ENCODE measurements at places on chromosomes 4 and X.
A peak's percentile ranks its signal among the peaks of the same experiment; 100 is the strongest.

- DNase-seq: no peak
Measured at GRCh38 chrX:69539437-69539836, 35.3 kb downstream of the NALF2 start.

DNA sequence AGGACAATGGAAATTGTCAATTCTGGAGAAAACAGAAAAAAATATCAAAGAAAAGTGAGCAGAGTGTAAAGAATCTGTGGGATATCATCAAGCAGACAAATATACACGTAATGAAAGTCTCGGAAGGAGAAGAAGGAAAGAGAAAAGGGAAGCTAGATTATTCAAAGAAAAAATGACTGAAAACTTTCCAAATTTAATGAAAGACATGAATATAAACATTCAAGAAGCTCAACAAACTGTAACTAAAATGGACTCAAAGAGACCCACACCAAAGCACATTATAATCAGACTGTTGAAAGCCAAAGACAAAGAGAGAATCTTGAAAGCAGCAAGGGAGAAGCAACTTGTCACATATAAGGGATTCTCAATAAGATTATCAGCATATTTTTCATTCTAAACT lies 28.3 kb downstream of the PARM1 start:
- no peak for DNase-seq

- DNase-seq: no peak
Measured at GRCh38 chrX:9598344-9598743, 133.5 kb downstream of the TBL1X start.

DNA sequence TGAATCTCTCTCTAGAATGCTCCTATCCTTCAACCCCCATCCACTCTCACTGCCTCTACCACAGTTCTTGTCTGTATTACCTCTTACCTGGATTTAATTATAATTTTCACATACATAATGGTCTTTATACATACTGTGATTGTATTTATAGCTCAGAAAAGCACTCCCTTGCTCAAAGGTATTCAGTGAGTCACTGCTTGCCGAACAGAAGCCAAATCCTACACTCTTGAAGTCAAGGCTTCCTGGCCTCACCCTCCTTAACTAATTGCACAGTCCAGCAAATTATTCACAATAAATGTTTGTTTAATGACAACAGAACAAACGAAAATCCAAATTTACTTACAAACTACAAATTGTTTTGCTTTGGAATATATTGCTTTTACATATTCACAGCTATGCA lies 159.5 kb downstream of the KLHL13 start:
- DNase-seq: peak; percentile 37

DNA sequence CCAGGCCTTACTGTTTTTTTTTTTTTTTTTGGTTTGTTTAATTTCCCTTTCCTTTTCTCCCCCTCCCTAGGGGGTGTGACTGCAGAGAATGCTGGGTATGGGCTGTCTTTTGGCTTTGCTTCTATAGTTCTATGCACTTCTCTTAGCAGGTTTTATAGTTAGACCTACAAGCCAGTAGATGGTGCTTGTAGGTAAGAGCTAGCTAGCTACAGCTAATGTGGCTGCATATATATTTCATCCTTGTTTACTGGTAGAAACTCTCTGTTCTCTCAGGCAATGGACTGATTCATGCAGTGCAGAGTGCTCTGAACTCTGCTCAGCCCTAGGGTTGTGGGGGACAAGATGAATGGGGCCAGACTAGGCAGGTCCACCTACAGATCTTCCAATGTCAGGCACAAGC lies 246.4 kb downstream of the SH2D1A start:
- no peak for DNase-seq

DNA sequence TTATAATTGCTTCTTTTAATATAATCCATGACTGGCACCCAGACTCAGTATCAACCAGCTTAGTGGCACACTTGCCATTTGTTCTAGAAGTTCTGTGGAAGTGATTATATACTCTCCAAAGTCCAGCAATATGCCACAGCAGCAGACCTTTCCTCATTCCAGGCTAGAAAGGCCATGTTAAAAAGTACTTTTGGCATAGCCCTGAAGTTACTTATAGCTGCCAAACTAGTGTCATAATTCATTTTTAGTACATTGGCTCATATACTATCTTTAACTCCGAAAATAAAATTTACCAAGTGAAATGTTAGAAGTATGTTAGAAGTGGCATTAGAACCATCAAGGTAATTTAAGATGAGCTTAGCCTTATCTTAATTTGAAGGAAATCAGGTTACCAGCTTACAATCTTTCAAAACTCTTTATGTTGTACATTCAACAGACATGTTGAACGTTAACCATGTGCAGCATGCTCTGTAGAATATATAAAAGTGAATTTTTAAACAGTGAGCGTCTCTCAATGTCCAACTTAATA lies 714.2 kb upstream of the LCORL start:
- no peak for DNase-seq

- DNase-seq: no peak
Measured at GRCh38 chr4:25696409-25696808, 40.8 kb downstream of the SLC34A2 start.

DNA sequence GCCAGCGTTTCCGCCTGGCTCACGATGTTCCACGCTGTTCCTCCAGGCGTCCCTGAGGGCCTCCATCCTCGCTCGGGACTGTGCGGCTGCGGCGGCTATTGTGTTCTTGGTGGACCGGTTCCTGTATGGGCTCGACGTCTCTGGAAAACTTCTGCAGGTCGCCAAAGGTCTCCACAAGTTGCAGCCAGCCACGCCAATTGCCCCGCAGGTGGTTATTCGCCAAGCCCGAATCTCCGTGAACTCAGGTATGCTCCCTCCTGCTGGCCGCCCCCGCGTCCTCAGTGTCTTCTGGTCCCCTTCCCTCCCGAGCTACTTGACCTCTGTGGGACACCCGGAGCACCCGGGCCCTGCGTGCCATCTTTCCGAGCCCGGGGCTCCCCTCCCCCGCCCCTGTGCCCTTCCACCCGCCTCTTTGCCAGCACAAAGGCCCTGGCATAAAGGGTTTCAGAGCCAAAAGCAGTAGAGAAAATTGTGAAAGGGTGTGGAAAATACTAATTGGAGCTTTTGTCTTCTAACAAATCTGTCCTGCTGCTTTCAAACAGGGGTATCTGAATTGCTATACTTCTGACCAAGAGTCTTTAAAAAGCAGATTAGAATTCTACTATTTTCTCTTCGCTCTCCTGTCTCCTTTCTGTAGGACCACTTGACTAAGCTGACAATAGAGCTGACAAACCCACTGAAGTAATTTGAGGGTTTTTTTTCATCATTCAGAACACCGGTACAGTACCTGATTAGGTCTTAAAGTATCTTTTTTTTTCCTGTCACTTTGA lies 104.0 kb downstream of the NEUROG2 start:
- DNase-seq: no peak

DNA sequence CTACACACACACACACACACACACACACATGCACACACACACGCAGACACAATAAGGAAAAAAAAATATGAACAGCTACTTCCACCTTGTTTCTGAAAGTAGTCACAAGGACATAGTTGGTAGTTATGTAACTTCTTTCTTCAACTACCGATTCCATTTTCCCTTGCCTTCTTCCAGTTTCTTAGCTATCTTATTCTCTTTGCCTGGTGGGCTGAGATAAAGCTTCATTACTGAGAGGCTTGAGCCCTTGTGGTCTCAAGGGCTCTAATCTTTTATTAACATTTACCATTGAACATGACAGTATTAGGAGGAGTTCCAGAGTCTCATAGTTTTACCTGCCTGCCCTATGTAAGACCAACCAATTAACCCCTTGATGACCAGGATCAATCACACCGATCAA lies 8.9 kb upstream of the SMIM10 start:
- no peak for DNase-seq

- DNase-seq: no peak
Measured at GRCh38 chr4:152010710-152011079, 249.9 kb upstream of the GATB start.

GRCh38 chr4:65893271-65893670 lies 223.0 kb upstream of the EPHA5 start:
- peak; percentile 12 for DNase-seq

GRCh38 chr4:139227729-139228404 lies 50.8 kb upstream of the ELF2 start:
- DNase-seq: no peak

DNA sequence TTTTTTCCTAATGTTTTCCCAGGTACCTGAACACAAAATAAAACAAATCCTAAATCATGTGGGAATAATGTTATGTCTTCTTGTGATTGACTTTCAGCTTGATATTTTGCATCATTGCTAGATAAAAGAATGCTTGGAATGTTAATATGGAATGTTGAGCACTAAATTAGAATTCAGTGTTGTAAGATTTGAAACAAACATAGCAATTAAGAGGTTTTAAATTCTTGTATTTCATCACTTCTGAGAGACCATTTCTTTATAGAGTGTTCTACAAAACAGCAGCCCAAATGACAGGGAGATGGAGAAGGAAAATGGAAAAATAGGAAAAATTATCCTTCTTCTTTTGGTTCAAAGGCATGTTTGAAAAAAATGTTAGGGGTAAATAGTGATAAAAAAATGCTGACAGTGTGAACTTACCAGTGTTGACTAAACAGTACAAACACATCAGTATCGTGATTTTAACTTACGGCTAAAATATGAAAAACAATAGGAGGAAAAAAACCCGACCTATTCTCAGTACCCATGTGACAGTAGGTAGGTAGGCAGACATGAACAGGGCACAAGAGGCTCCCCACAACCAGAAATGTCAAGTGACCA lies 102.6 kb upstream of the PDE5A start:
- DNase-seq: peak; percentile 41

DNA sequence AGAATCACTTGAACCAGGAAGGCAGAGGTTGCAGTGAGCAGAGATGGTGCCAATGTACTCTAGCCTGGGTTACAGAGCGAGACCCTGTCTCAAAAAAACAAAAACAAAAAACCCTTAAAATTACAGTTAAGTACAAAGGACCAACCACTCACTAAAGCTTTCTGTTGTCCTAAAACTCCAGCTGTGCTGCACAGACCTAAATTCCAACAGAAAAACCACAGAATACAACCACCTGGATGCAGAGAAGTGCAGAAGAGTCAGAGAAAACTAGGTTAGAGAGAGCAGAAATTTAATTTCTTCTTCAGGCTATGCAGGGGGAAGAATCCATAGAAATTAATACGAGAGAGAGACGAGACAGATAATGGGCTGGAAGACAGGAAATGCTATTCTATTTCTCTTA lies 376.8 kb upstream of the CXorf51A start:
- no peak for DNase-seq

DNA sequence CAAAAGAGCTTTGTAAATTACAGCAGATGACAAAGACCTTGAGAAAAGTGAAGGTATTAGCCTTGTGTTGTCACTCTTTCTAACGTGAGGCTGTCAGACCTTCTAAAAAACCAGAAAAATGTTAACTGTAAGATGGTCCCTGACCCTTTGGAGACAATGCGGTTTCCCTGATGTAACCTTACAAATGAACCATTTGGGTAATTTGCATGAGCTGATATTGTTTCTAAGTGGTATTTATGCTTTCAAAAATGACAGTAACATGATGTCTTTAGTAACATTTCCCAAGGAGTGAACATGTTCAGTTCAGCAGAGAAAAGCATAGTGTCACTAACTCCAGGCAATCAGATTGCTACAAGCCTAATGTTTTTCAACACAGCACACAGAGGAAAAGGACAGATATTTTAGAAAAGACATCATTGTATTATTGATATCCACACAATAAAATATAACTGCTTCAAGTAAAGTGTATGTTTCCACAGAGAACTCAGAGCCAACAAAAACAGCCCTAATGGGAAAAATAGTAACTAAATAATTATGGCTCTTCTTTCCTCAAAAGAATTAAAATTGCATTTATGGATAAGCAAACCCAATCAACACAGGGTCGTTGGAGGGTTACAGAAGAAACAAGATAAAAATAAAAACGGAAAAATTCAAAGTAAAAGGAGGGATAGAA lies 434.4 kb downstream of the KCNIP4 start:
- no peak for DNase-seq

Data from adipocyte (in vitro differentiated cells).